ENCODE measurements at places on chromosomes 7 and 10.

DNA sequence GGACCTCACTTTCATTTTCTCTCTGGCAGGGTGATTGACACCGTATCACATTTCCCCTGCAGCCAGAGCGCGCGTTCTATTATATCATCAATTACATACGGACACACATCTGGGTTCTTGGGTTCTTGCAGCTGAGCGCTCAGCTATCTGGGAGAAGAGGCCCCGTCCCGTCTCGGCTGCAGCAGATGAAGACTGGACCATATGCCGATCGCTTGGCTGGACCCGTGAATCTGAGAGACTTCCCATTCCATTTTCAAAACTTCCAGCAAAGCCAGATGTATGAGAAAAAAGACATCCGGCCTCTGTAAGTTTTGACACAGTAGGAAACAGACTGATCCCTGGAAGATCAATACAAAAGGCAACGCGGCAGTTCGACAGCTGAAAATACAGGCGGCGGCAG is 99.8 kb downstream of the JCAD start:
- DNase-seq = no peak

DNA sequence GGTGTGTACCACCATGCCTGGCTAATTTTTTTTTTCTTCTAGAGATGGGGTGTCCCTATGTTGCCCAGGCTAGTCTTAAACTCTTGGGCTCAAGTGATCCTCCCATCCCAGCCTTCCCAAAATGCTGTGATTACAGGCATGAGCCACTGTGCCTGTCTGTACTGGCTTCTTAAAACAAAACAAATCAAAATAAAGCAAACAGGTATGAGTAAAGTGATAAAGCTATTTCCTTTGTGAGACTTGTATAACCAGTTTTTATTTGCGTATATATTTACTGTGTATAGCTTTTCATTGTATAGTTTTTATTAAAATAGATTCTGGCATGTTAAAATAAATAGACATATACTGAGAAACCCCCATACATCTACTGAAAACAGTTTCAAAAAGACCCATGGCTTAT is 14.3 kb downstream of the LCOR start:
- DNase-seq = no peak

GRCh38 chr7:92485974-92486373 is 8.2 kb upstream of the ERVW-1 start:
- no peak for DNase-seq

DNA sequence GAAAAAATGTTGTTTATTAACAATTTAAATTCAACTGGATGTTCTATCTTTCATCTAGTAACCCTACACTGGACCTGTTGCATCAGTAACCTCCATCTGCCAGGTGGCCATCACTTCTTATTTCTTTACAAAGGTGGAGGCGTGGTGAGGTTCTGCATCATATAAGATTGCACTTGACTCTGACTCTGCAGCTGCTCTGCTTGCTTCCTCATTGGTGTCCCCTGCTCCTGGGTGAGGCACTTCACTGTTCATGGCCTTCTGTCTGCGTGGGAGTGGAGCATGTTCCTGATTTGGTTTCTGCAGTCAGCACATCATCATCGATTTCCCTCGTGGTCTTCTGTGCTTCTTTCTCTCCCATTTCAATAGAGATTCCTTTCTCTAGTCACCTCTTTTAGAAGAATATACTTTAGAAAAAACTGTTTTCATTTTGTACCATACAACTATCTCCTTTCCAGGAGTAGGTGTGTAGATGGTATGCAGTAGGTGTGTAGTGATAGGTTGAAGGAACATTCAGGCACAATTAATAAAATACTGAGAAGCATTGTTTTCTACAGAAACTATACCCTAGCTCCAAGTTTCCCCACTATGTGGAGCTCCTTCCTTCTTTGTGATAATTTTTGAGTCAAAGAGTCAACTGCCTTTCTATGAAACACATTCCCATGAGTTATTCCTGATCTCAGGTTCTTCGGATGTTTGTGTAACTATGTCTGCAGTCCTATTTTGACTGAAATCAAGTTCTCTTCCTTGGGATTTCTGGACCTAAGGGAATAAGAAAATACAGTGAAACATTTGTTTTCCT is 231.7 kb upstream of the CNTNAP2 start:
- DNase-seq = no peak

DNA sequence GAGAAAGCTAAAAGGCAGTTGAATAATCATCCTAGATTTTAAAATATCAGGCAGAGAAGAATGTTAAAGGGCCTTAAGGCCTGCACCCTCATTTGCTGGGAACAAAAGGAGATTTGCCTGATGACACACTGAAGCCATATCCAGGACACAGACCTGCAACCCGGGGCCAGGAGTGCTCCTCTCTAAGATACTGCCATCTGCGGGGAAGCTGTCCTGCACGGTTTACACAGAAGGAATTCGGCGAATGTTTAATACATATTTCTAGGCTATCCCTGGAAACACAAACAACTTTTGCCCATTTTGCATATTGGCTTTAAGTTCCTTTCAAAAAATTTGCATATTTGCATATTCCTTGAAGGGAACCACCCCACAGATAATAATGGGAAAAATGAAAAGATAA is 52.3 kb downstream of the DYNC1I1 start:
- no peak for DNase-seq

- DNase-seq = no peak
Observed at GRCh38 chr10:132711613-132712121, 74.3 kb downstream of the NKX6-2 start.

DNA sequence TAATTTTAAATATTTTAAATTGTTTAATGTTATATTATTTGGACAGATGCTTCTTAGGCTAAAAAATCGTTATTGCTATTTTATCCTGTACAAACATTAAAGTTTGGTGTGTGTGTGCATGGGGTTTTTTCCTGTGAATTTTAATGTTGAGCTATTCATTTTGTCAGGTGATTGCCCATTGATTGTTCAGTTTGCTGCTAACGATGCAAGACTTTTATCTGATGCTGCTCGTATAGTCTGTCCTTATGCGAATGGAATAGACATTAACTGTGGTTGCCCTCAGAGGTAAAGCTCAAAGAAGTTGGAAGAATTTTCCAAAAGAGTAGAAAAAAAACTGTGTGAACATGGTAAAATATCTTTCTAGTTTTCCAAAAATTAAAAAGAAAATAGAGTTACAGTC is 6.5 kb upstream of the BCAP29 start:
- no peak for DNase-seq

DNA sequence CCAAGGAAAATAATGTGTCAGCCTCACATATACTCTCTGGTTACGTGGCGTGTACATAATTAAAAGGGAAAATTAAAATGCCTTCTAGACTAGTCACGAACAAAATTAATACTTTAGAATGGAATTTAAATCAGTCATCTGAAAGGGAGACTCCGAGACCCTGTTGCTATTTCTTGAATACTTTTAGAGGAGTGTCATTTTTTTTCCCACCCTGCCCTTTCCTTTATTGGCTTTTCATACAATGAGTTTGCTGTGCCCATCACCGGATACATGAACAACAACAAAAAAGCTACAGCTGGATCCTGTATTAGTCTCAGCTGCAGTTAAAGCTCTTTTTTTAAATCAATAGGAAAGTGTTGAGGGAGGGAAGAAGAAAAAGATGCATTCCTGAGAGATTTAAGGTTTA is 20.1 kb downstream of the CYTH3 start:
- no peak for DNase-seq

GRCh38 chr10:131646551-131647525 is 254.0 kb upstream of the PPP2R2D start:
- DNase-seq = no peak

DNA sequence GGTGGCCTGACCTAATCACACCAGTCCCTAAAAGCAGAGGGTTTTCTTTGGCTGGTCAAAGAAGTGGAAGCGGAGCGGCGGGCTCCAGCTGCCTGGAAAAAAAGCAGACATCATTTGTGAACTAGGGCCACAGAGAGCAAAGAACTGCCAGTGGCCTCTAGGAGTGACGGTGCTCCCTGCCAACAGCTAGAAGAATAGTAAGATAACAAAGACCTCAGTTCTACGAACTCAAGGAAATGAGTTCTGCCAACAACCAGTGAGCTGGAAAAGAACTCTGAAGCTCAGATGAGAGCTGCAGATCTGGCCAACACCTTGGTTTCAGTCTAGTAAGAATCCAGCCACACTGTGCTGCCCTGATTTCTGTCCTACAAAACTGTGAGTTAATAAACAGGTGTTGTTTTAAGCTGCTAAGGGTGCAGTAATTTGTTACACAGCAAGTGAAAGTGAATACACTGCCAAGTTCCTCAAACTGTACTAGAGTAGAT is 178.0 kb downstream of the SRPK2 start:
- DNase-seq = no peak

DNA sequence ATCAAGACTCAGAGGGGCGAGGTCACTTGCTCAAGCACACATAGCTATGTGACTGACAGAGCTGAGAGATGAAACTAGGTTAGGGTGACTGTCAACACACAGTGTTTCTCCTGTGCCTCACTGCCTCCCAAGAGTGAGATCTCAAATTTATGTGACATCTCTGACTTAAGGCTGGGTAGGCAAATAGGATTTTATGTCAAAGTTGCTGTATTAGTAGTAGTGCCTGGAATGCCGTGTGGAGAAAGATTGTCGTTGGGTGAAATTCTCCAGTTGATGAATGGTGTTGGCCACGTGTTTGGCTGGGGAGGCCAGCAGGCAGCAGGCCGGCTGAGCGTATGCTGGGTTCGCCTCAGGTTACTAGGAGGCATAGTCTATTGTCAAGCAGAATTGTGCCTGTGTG is 148.3 kb upstream of the BMPER start:
- DNase-seq = no peak

GRCh38 chr7:137434530-137434929 is 91.0 kb upstream of the PTN start:
- DNase-seq = no peak

- DNase-seq = no peak
Observed at GRCh38 chr10:46534828-46535524, 21.5 kb downstream of the GPRIN2 start.

GRCh38 chr7:88042157-88042556 is 108.1 kb downstream of the ADAM22 start:
- no peak for DNase-seq

DNA sequence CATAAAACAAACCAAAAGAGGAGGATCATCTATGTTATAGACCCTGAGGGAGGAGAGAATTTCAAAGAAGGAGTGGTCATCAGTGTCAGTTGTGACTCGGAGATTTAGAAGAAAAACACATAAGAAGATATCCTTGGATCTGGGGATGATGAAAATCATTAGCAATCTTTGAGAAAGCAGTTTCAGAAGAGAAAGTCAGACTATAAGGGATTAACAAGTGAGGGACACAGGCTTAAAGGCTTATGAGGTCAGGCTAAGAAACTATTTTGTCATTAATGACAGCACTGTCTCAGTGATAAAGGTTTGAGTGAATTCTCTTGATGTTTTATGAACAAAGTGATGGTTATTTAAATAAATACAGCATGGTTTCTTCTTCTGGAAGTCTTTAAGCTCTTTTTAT is 6.1 kb upstream of the GPR85 start:
- no peak for DNase-seq

DNA sequence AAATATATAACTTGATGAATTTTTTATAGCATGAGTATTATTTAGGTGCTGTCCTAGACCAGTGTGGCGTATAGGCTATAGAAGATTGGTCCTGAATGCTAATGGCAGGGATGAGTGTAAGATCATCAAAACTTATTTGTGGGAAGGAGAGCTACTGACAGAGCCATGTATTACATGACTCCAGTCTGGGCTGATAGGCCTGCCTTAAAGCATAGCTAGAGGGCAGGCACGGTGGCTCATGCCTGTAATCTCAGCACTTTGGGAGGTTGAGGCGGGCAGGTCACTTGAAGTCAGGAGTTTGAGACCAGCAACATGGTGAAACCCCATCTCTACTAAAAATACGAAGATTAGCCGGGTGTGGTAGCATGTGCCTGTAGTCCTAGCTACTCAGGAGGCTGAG is 198.1 kb upstream of the KLF14 start:
- no peak for DNase-seq

DNA sequence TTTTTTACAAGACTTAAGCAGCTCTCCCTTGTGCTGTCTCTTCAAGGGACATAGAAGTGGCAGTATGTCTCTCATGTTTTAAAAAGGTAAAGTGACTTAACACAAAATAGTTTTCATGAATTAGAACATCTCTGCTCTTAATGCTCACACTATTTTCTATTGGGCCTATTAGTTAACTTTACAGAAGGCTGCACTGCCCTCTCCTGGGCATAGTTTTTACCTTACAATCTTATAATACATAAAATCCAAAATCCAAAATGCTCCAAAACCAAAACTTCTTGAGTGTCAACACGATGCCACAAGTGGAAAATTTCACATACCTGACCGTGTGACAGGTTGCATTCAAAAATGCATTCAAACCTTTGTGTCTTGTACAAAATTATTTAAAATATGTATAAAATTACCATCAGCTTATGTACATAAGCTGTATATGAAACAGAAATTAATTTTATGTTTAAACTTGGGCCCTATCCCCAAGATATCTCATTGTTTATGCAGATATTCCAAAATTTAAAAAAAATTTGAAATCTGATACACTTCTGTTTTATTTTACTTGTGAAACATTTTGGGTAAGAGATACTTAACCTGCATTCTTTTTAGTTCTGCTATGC is 25.8 kb downstream of the TES start:
- peak; percentile 21 for DNase-seq

- DNase-seq = no peak
Observed at GRCh38 chr10:119454316-119454715, 88.2 kb downstream of the RGS10 start.

GRCh38 chr7:70505468-70505867 is 626.5 kb upstream of the GALNT17 start:
- no peak for DNase-seq

DNA sequence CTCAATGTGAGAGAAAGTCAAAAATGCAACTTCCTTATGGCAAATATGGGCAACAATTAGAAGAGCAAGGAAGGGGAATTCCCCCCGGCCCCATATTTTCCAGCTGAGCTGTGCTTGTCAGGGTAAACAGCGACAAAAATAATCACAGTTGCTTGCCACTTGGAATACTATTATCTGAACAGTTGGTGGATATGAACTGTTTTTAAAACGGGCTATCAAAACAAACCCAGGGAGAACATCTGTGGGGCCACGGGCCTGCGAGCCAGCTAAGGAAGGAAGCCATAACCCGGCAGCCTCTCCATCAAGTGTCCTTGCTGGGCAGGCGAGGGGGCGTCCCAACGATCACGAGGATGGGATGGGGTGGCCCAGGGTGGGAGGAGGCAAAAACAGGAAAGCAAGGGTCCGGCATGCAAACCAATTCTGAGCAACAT is 228.4 kb downstream of the ARHGAP12 start:
- DNase-seq = no peak

DNA sequence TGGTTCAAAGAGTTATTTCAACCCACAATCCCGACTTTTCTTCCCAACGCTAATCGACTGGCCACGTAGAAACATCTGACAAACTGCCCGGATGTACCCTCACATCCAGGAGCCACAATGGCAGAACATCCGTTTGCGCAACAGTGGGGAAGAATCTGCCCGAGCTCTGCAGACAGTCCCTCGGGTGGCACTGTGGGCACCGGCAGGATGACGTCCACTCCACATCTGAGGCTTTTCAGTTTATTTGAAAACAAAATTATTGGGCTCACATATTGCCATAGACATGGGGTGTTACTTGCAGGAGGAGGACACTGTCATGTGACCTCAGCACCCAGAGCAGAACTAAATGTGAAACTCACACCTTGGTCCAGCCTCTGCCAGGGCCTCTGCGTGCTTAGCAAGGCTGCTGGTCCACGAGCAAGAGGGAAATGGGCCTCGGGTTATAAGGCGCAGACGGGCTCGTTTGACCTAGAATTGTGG is 84.1 kb downstream of the MKI67 start:
- DNase-seq = no peak

All from thoracic aorta (tissue), 2 donors.